ENCODE measurements at places on chromosomes 4 and X. TPM values are rescaled to one million over a fixed set of nuclear protein-coding genes. Genes with fewer than 3 reads are reported as not detected.

GATB gene
- 28.1 TPM for total RNA-seq

HSD17B13 gene
- total RNA-seq = not detected

GUCY1B1 gene
- total RNA-seq = 11.3 TPM

CEP135 gene
- 1.6 TPM for total RNA-seq

RNF150 gene
- total RNA-seq = 26.2 TPM

PPEF2 gene
- not detected for total RNA-seq

IL2 gene
- total RNA-seq = not detected

HSFX2 gene
- 0.79 TPM for total RNA-seq

NR3C2 gene
- 39.9 TPM for total RNA-seq

DGKK gene
- not detected for total RNA-seq

STATH gene
- not detected for total RNA-seq

TBC1D25 gene
- 17.5 TPM for total RNA-seq

TECRL gene
- 712 TPM for total RNA-seq

BEX1 gene
- 49.2 TPM for total RNA-seq

MYOZ2 gene
- 770 TPM for total RNA-seq

PDE5A gene
- total RNA-seq = 5.8 TPM

ANOS1 gene
- 3.6 TPM for total RNA-seq

PPARGC1A gene
- 72.3 TPM for total RNA-seq

CCSER1 gene
- 12.5 TPM for total RNA-seq

SRPK3 gene
- 24.6 TPM for total RNA-seq

RAB9A gene
- 25.6 TPM for total RNA-seq

NOCT gene
- total RNA-seq = 6.7 TPM

WAS gene
- total RNA-seq = 3.0 TPM

NIPAL1 gene
- total RNA-seq = 1.4 TPM

PGAM4 gene
- total RNA-seq = not detected

CXCL3 gene
- 0.63 TPM for total RNA-seq

CT55 gene
- total RNA-seq = not detected

TRIM75 gene
- not detected for total RNA-seq

GUCY1A1 gene
- total RNA-seq = 35.5 TPM

TEX13D gene
- not detected for total RNA-seq

CXCL13 gene
- total RNA-seq = not detected

ARX gene
- not detected for total RNA-seq

AR gene
- 9.1 TPM for total RNA-seq

DCAF12L1 gene
- not detected for total RNA-seq

MSX1 gene
- total RNA-seq = 1.4 TPM

USP17L15 gene
- not detected for total RNA-seq

SSX2 gene
- total RNA-seq = not detected

NEUROG2 gene
- total RNA-seq = not detected

ITIH6 gene
- not detected for total RNA-seq

SSX4B gene
- total RNA-seq = not detected

CPEB2 gene
- 8.6 TPM for total RNA-seq

ARSJ gene
- 5.6 TPM for total RNA-seq

FOXR2 gene
- not detected for total RNA-seq

MCTS1 gene
- total RNA-seq = 25.3 TPM
